ENCODE measurements at places on chromosomes 6 and 20.

- no peak for DNase-seq
These were observed 704.4 kb downstream of the UTRN start for GRCh38 chr6:144989319-144990107.

DNA sequence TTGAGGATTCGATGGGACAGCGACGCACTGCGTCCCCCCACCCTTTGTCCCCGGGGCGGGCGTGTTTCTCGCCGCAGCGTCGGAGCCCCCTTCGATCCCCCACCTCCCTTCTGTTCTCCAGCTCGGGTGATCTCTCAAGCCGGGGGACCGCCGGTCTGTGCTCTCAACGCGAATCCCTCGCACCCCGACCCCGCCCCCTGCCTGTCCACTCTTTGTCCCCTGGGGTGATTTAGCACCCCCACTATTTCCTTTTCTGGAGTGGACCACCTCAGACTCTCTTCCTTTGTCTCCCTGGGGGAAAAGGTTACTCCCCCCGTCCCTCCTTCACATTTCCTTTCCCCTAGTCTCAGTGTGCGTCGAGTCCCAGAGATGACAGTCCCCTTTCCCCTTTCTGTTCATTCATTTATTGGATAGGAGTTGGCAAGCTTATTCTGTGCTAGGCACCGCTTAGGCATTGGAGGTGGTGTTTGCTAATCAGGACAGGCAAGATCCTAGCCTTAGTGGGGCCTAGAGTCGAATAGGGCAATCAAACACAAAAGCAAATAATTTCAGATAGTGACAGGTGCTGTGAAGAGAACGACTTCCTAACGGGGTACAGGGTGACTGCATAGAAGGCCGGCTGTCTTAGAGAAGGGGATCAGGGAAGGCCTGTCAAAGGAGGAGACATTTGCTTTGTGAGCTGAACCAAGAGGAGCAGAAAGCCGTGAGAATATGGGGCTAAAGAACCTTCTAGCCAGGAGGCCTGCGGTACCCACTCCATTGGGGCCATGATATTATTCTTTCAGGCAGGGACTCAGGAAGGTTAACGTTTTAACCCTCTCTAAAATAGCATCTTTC lies 741 bp downstream of the PTPN1 start:
- DNase-seq, result no peak

GRCh38 chr6:37540390-37540789 lies 40.7 kb upstream of the CCDC167 start:
- no peak for DNase-seq

DNA sequence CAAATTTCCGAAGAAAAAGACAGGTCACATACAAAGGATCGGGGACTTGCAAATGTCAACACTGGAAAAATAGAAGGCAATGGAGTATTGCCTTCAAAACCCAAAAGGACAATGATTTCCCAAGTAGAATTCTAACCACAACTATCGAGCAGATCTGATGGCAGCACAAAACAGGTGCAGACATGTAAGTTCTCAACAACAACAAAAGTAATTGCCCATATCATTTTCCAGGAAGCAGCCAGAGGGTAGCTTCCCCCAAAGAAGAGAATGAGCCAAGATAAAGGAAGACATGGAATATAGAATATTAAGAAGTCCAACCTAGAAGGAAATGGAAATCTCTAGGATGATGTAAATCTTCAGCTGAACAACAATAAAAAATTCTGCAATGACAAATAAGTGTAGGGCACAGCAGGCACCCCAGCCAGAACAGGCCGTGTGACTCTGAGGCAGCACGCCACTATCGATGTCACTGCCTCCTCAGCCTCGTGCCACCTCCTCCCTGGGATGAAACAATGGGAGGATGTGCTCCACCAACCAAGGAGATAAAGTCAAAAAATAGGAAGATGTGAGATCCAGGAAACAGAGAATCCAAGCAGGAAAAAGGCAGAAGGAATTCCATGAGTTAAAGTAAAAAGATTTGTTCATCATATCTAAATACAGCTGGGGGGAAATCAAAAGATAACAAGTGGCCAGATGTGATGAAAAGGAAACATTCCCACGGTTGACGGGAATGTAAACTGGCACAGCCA lies 34.1 kb downstream of the SERPINB1 start:
- no peak for DNase-seq

DNA sequence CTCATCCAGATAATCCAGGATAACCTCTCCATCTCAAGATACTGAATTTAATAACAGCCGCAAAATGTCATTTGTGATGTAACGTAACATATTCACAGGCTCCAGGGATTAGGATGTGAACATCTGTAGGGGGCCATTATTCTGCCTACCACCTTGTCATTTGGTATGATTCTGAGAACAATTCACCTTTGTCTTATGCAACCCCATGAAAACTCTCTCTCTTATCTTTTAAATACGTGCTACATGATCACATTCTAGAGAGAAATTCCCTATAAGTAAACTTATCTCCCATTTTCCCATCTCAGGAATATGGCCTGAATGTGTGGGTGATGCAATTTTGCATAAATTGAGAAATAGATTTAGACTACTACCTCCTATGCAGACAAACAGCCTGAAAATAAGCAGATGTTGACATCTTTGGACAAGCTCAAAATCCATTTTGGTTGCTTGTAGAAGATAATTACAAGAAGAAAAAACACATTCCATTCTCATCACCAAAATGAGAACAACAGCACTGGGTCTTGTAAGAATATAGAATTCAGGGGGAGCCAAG lies 255.4 kb upstream of the STXBP5 start:
- DNase-seq, result no peak

DNA sequence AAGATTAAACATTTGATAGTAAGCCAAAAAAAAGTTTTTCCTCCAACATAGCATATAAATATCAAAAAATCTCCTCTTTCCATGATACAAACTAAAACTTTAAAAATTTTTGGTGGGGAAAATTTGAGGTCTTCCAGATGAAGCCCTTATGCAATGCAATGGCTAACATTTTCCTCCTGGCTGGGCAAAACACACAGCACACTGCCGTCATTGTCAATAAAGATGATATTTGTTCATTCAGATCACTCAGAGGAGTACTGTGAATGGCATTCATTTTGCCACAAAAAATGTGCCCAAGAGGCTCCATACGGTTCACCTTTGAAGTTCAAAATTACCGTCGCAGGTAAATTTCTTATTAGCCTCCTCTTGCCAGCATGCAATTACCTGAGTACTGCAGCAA lies 33.9 kb upstream of the FBXO9 start:
- DNase-seq, result no peak

DNA sequence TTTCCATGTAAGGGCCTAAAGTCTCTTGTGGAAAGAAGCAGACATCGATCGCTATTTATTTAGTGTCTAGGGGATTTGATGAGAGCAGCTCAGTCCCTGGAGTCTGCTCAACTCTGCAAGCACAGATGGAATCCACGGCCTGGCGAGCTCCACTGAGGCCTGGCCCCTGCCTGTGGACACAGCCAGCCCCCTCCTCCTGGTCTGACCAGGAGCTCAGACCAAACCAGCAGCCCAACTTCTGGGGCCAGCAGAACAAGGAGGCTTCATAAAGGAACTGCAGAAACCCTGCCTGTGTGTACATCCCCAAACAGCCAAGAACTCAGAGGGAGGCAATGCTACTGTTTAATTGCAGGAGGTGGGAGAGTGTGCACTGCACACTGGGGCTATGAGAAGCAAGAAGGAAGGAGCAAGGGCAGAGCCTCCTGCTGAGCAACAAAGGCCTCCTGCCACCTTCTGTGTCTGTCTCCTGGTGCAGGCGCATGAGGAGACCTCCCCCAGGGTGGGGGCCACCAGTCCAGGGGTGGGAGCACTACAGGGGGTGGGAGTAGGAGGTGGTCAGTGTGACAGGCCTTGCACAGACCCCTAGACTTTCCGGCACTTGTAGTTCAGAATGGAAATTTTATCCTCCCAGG lies 3.8 kb downstream of the CST5 start:
- DNase-seq, result peak; percentile 23

Data from right forelimb (tissue), 1 donor.